ENCODE measurements at places on chromosomes 13 and 19.

- no peak for DNase-seq
- no peaks in the 10 kb centered on the region for H3K36me3 ChIP-seq
- no peaks in the 10 kb centered on the region for H3K4me1 ChIP-seq
- no peaks in the 10 kb centered on the region for H3K27me3 ChIP-seq
- no peak overlapping the region for H3K4me3 ChIP-seq
- H3K27ac ChIP-seq = no peak overlapping the region
These were observed 217.1 kb upstream of the SPRY2 start for GRCh38 chr13:80558074-80558473.

GRCh38 chr13:75021151-75021550 is 460.8 kb downstream of the TBC1D4 start:
- no peak overlapping the region for H3K27ac ChIP-seq
- H3K36me3 ChIP-seq = no peaks in the 10 kb centered on the region
- no peak overlapping the region for H3K4me3 ChIP-seq
- H3K4me1 ChIP-seq = no peaks in the 10 kb centered on the region
- no peaks in the 10 kb centered on the region for H3K27me3 ChIP-seq
- DNase-seq = no peak

DNA sequence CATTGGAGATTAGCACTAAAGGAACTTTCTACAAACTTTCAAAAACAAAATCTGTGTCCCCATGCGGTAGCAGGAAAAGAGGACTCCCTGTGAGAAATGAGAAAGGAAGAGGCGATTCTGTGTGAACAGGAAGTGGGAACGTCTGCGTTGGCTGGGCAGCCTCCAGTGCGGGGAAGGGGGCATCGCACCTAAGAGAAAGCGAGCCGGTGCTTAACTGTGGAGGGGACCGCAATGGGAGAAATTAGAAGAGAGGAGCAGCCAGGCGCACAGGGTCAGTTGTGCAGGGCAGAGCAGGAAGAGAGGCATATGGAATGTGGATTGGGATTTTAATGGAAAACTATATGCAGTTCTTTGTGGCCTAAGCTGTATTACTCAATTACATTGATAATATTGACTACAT is 77.4 kb upstream of the DOCK9 start:
- no peak overlapping the region for H3K4me3 ChIP-seq
- peak overlapping the region; percentile 18 for H3K27ac ChIP-seq
- no peaks in the 10 kb centered on the region for H3K36me3 ChIP-seq
- H3K4me1 ChIP-seq = peaks cover 69% of the 10 kb centered on the region
- no peak for DNase-seq

GRCh38 chr19:15902254-15902653 is 4.4 kb upstream of the CYP4F2 start:
- H3K4me1 ChIP-seq = no peaks in the 10 kb centered on the region
- no peak overlapping the region for H3K27ac ChIP-seq
- no peaks in the 10 kb centered on the region for H3K36me3 ChIP-seq
- DNase-seq = no peak

GRCh38 chr13:46165485-46166223 is 16.3 kb downstream of the LCP1 start:
- no peak for DNase-seq
- H3K36me3 ChIP-seq = no peaks in the 10 kb centered on the region
- H3K27me3 ChIP-seq = no peaks in the 10 kb centered on the region
- peaks cover 57% of the 10 kb centered on the region for H3K4me1 ChIP-seq

GRCh38 chr19:53091413-53092254 is 11.6 kb downstream of the ZNF160 start:
- no peak for DNase-seq
- peaks cover 50% of the 10 kb centered on the region for H3K36me3 ChIP-seq
- H3K4me3 ChIP-seq = no peak overlapping the region
- H3K27me3 ChIP-seq = no peaks in the 10 kb centered on the region

- no peaks in the 10 kb centered on the region for H3K27me3 ChIP-seq
- no peaks in the 10 kb centered on the region for H3K36me3 ChIP-seq
- no peak for DNase-seq
These were observed 17.9 kb downstream of the DOCK9 start for GRCh38 chr13:98959786-98960605.

DNA sequence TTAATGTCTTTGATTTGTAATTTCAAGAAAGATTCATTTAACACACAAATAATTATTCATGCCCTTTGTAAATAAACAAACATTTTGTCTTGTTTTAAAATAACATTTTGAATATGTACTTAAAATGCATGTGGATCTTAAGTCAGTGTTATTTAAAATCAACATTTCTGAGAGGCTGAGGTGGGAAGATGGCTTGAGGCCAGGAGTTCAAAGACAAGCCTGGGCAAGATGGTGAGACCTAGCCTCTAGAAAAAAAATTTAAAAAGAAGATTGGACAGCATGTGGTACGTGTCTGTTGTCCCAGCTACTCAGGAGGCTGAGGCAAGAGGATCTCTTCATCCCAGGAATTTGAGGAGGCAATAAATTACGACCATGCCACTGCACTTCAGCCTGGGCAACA is 1268.2 kb downstream of the SLITRK1 start:
- H3K36me3 ChIP-seq = no peaks in the 10 kb centered on the region
- DNase-seq = no peak
- no peak overlapping the region for H3K27ac ChIP-seq
- H3K4me3 ChIP-seq = no peak overlapping the region
- no peaks in the 10 kb centered on the region for H3K4me1 ChIP-seq

DNA sequence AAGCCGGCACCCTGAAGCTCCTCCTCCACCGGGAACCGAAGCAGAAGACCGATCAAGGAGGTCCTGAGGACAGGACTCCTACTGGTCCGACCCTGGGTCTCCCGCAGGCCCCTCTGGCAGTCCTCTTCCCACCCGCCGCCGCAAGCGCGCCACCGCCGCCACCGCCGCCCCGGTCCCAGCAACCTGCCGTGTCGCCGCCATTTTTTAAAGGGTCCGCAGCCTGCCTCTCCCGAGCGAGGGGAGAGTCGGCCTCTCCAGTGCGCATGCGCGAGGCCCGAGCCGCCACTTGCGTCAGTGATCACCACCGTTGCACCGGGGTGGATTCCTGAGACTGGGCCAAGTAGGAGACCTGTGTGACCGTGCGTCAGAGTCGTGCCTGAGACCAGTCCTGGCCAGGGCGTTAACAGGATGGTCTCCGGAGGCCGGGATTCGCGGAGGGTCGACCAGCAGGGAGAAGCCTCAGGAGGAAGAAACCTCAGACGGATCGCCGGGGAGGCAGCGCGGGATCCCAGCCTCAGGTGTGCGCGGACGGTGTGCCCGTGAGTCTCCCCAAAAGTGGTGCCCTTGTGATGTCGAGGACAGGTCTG is 51.6 kb downstream of the ZNF146 start:
- H3K4me1 ChIP-seq = no peaks in the 10 kb centered on the region
- no peaks in the 10 kb centered on the region for H3K36me3 ChIP-seq
- H3K27ac ChIP-seq = no peak overlapping the region
- no peak overlapping the region for H3K4me3 ChIP-seq
- no peaks in the 10 kb centered on the region for H3K27me3 ChIP-seq
- peak; percentile 41 for DNase-seq

Data from lower lobe of right lung (tissue), 2 donors.